ENCODE measurements at places on chromosomes 7 and 10.

GRCh38 chr10:131119626-131120355 is 191.7 kb downstream of the TCERG1L start:
- no peak for DNase-seq

GRCh38 chr10:109895848-109896247 is 27.5 kb downstream of the XPNPEP1 start:
- DNase-seq = no peak

- peak; percentile 76 for DNase-seq
Observed at GRCh38 chr7:98212532-98213041, 1.3 kb downstream of the BHLHA15 start.

DNA sequence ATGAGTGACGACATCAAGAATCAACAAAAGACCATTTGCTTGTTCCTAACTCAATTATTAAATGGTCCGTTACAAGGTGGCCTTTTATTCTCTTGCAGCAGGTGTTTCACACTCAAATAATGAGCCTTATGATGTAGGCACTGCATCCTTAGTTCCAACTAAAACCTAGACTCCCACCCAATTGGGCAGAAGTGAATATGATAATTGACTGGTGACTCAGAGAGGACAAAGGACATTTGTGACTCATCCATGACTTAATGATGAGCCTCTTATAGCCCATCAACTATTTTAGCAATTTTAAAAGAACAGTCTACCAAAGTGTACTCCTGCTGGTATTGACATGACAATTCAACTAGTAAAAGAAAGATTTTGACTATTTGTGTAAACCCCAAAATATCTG is 1027.8 kb upstream of the PHF14 start:
- DNase-seq = no peak

GRCh38 chr7:140229591-140230515 is 53.1 kb upstream of the KDM7A start:
- peak; percentile 93 for DNase-seq

DNA sequence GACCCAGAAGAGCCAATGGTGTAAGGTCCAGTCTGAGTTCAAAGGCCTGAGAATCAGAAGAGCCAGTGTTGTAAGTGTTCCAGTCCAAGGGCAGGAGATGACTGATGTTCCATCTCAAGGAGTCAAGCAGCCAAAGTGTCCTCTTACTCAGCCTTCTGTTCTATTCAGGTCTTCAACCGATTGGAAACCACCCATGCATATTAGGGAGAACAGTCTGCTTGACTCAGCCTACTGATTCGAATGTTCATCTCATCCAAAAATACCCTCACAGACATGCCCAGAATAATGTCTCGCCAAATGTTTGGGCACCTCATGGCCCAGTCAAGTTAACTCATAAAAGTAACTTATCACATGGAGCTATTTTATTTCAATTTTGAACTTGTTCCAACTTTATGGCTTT is 2.9 kb upstream of the WDFY4 start:
- DNase-seq = no peak

GRCh38 chr10:18340496-18341051 is 200.3 kb downstream of the CACNB2 start:
- no peak for DNase-seq

GRCh38 chr7:18855796-18856195 is 261.6 kb downstream of the TWIST1 start:
- DNase-seq = no peak

- no peak for DNase-seq
Observed at GRCh38 chr10:97828721-97829120, 20.9 kb upstream of the GOLGA7B start.

DNA sequence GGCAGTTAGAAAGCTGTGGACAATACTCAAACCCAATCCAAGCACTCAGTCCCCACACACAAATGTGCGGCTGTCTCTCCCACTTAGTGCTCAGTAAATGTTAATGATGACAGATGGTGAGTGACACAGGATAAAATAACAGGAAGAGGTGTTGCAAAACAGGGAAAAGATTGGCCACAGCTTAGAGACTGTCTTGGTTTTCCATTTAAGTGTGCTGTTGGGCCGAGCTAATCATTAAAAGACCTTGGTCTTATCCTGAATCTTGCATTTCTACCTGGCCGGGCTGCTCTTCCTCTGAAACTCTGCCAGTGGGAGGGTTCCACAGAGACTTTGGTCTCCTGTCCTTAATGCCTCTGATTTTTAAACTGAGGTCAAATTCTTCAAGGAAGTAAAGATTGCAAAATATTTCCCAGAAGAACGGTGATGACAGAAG is 113.1 kb upstream of the RNF32 start:
- DNase-seq = no peak

DNA sequence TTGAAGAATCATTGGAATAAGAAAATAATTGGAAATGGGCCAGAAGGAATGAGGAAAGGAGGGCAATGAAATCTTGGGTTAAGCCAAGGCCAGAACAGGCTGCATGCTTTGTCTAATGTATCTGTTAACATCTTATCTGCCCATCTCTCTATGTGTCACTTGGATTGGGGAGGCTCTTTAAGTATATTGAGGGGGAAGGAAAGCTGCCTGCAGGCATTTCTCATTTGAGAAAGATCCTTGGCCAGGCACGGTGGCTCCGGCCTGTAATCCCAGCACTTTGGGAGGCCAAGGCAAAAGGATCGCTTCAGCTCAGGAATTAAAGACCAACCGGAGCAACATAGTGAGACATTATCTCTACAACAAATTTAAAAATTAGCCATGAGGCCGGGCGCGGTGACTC is 14.3 kb downstream of the PCBD1 start:
- no peak for DNase-seq

GRCh38 chr10:18713077-18713476 is 53.8 kb downstream of the ARL5B start:
- no peak for DNase-seq

GRCh38 chr10:73537288-73537687 is 41.5 kb upstream of the PPP3CB start:
- DNase-seq = no peak

DNA sequence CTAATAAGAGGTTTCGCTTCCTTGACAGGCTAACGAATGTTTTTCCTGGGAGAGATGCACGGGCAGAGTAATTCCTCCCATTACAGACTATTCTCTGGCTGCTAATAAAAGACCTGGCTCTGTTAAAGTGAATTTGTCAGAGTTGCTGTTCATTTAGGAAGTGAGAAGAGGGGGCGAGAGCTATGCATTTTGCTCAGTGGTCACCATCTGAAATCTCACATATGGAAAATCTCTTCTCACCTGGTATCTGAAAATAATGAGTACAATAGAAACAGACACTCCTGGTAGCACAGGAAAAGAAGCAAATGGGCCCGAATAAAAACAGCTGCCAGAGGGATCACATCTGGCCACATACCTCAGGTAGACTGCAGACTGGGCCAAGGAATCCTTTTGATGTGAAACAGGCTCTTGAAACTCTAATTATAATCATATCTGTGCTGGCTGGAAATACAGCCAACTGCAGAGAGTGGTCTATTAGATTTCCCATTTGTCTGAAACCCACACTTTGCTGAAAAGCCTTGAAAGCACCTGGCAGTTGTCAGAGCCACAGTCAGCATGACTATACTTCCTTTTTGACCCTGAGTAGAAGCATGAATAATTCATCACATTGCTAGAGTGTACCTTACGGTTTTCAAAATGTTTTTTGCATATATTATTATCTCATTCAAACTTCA is 33.6 kb downstream of the AOAH start:
- no peak for DNase-seq

GRCh38 chr10:35335133-35336083 is 901 bp upstream of the CCNY start:
- peak; percentile 83 for DNase-seq

DNA sequence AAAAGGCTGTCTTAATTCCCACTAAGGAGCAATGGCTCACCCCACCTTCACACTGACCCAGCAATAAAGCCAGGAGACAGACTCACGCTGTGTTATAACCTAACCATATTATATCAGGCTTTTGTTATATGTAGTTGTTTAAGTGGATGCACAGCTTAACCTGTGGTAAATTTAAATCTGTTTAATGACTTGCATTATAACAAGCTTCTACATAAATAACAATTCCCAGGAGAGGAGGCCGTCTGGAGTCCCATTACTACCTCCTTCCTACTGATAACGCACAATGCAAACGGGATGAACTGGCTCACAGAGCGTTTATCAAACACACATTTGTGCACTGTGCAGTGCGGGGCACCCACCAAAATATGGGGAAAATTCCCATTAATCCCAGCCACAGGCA is 102.1 kb upstream of the MGMT start:
- DNase-seq = no peak

- DNase-seq = no peak
Observed at GRCh38 chr10:129871966-129872365, 92.1 kb downstream of the EBF3 start.

DNA sequence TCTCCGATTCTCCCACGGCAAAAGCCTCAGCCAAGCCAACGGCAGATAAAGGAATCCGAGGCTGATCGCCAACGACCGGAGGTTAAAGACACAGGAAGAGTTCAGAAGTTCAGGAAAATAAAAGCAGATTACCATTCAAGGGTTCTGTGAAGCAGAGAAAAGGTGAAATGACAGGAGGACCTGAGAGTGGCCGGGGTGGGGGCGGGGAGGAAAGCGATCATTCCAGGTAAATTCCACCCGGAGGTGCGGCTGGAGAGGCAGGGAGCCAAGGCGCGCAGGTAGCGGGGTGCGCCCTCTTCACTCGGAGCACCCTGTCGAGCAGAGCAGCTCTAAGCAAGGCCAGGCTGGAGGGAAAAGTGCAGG is 35.3 kb upstream of the SEPHS1 start:
- no peak for DNase-seq

DNA sequence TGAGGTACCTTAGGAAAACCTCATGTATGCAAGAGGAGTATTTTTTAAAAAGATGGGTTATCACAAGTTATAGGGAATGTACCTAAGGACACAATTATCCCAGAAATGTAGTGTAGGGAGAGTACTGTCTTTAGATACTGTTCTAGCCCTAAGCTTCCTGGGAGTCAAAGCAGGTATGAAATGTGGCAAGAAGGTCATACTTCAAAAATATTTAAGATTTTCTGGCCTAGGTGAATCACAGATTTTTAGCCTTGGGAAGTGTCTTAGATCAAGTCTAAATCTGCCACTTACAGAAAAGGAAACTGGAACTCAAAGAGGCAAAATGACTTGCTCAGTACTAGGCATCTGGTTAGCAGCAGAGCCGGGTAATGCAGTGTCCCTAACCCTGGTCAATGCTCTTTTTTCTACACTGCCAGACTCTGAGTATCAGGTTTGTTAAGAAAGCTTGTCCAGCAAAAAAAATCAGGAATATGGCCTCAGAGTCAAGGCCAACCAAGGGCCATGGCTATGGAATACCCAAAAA is 13.9 kb downstream of the PIK3AP1 start:
- DNase-seq = no peak

- DNase-seq = no peak
Observed at GRCh38 chr10:10821926-10822325, 195.7 kb upstream of the CELF2 start.

DNA sequence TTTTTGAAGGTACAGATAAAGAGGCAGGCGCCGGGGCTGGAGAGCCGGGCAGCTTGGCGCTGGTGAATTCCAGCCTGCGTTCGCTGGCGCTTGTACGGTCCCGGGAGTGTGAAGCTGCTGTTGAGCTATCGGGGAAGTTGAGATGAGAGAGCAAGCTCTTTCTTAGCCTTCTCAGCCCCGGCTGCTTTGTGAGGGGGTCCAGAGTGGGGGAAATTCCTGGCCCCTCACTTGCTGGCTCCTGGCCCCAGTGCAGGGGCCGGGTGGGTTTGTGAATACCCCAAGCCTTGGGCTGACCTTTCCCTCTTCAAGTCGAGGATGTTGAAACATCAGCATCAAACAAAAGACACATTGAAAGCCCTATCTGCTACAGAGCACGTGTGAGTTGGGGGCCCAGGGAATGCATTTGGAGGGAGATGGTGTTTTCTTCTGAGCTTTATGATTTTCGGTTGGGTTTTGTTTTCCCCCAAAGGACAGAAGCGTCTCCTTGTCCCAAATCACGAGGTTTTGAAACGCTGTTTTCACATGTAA is 2.7 kb downstream of the ZMIZ1 start:
- DNase-seq = peak; percentile 87

DNA sequence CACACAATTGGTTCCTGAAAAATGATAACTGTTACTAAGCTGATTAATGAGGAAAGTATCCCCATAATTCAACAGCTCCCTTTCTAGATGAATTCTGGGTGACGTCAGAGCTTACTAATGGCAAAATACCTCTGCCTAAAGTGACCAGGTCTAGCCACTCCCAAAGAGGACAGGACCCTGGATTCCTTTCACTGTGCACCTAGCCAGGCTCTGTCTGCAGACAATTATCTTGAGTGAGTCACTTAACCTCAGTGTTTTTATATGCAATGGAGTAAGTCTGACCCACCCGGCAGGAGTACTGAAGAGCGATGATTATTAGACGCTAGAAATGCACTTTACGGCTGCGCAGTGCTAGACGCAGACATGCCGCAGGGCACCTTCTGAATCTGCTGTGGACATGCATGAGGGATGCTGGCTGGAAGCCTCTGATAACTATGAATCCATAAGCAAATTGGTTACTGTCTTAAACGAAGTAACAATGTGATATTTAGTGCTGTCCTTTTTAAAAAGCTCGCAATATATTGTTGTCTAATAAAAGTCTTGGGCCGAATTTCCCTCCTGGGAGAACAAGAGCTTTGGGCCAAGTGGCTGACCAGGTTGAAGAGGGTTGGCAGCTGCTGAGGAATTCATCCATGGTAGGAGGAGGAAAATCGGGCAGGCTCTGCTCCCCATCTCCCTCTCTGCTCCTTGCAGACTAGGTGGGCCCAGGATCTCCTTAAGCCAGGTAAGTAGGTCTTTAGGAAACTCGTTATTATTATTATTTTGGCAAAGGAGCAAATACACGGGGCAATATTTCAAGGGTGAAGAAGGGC is 4.6 kb upstream of the INPP5A start:
- no peak for DNase-seq
